ENCODE measurements at places on chromosomes 7 and 10.

DNA sequence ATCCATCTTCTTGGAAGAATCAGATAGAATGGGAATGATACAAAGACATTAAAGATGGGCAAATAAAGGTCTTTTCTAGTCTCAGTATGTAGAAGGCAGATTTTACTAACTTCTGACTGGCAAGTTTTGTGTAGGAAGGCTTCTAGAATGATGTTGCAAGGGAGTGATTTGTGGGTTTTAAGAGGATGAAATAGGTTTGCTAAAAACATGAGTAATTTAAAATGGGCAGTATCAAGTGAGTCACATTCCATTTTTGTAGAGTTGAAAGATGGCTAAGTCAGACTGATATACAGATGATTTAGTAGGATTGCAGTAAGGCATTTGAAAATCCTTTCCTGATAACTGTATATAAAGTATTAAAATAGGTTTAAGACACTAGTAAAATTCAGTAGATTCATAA, 777.4 kb downstream of the SORCS1 start:
- no peak for DNase-seq

DNA sequence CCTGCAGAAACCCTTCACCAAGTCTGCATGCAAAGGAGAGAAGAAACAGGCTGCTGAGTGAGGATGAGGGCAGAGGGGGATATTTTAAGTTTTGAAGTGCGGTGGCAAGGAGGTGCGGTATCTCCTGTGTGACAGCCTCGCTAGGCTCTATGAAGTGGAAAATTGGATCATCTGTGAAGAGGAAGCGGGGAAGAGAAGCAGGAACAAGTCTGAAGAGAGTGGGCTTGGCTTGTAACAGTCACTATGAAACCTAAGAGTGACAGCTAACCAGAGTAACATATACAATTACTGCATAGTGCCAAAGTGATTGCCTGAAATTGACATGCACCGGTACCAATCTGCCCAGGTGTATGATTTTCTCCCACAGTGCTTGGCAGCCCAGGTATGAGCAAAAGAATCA, 287.5 kb upstream of the KLF14 start:
- DNase-seq = no peak

GRCh38 chr7:3730276-3730675, 429.2 kb downstream of the SDK1 start:
- no peak for DNase-seq

DNA sequence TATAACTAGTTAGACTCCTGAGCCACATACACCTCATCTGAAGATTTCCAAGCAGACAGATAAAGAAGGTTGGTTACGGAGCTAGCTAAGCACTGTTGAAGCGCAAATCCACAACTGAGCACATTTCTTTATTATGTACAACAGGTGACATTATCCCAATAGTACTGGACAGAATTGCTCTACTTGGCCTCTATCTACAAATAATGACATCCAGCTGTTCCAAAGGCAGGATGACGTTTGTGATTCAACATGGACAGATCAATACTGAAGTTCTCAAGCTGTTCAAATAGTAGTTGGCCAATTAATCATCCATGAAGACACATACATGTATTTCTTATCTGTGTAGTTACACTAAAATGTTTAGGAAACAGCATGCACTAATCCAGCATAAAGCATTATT, 101.0 kb downstream of the UBE2H start:
- no peak for DNase-seq

GRCh38 chr7:51139796-51140195, 176.8 kb downstream of the COBL start:
- DNase-seq = no peak

- DNase-seq = no peak
Observed at GRCh38 chr7:107951172-107951787, 51.7 kb downstream of the LAMB1 start.

GRCh38 chr10:17200001-17200911, 1.2 kb downstream of the TRDMT1 start:
- DNase-seq = no peak

- no peak for DNase-seq
Observed at GRCh38 chr10:97407211-97407951, 6.2 kb upstream of the RRP12 start.

- DNase-seq = no peak
Observed at GRCh38 chr7:141464551-141464950, 86.7 kb upstream of the AGK start.

DNA sequence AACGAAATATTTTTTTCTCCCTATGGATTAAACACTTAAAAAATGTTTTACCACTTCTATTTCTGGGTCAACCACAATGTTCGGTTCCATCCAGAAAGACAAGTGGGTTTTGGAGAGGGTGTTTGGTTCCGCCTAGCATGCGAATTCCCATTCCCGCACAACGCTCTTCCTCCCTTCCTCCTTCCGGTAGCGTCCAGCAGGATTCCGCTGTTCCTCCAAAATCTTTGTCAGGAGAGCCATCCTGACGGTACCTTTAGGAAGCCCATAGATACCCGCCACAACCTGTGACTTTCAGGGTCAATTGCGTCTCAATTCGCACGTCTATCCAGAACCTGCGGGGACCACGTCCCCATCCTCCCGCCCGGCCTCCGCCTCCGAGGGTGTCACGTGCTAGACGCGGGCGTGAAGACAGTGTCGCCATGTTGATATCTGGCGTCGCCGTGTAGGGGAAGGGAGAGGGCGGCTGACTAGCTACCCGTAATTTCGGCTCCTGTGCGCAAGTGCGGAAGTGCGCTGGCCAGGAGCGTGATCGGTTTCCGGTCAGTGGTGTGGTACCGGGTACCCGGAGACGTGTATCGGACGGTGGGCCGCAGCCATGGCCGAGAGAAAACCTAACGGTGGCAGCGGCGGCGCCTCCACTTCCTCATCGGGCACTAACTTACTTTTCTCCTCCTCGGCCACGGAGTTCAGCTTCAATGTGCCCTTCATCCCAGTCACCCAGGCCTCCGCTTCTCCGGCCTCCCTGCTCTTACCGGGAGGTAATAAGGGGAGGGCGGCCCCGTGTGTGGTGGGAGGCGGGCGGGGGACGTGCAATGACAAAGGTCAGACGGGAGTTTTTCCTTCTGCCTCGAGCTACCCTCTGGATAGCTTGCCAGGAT, at the start of gene SEC23IP:
SEC23IP (plus strand) TSS at position 543 of the 878 bp plus-strand sequence; CDS start at position 596, 53 bp downstream.
- peak; percentile 67 for DNase-seq

DNA sequence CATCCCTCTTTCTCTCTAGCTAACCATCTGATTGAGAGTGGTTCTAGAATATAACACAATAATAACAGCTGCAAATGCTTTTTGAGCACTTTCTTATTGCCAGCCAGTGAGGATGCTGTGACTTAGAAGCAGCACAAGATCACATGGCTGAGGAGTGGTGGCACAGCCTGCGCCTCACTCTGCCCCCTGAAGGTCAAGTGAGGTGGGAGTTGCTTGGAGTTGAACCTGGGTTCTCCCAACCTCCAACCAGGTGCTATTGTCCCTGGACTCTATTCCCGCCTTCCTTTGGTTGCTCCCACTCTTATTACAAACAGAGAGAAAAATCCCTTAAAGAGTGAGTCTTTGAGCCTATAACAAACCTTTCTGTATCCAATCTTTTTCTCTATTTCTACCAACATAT, 280.3 kb upstream of the PODXL start:
- DNase-seq = no peak

DNA sequence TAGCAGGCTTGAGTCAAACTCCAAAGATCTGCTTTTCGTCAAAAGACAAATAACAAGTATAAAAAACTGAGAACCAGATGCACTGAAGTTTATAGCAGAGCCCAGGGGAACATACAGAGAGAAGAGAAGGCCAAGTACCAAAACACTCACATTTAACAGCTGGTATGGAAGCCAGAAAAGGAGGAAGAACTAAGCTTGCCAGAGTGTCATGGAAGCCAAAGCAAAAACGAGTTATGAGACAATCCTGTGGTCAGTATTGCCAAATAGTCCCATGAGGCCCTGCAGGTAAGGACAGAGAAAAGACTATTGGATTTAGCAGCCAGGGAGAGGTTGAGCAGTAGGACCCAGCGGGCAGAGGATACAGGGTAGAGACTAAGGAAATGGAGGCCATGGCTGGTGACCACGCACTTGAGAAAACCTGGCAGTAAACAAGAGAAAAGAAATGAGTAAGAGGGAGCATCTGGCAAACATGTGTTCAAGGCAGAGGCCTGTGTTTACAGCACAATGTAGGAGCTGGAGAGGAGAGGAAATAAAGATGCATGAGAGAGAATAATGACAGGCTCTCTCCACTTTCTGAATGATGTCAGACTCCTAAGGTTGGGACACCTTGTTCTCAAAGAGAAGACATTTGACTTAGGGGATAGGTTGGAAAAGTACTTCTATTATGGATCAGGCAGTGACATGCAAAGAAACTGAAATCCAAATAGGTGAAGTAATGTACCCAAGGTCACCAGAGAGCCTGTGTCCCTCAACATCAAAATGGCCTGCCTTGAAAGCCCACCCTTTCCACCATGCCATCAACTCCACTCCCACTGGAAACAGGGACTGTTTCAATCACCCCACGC, 9.1 kb downstream of the CREB3L2 start:
- no peak for DNase-seq

DNA sequence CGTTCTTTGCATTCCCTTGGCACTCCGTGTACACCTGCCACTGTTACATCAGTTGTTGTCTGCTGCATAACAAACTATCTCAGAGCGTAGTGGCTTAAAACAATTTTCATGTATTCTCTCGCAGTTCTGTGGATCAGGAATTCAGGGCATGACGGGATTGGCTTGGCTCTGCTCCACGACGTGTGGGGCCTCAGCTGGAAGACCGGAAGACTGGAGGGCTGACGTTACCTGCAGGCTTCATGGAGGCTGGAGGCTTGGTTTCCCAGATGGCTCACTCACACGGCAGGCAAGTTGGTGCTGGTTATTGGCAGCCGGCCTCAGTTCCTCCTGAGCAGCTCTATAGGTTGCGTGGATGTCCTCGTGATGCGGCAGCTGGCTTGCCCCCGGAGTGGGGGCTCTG, 25.5 kb downstream of the NYAP1 start:
- DNase-seq = no peak

DNA sequence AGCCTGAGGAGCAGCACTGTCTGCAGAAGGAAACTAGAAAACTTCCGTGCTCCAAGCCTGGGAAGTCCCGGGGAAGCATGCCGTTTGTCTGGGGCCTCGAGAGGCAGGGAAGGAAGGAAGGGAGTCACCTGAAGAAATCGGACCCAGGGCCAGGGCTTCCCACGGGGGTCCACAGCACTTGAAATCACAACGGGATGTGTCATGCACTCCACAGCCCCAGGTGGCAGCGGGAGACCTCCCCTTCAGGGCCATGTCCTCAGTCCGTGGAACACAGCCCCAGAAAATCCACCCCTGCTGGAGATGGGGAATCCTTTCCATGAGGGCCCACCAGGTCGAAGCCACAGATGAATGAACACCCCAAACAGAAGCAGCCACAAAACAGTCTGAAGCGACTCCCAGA, 239.5 kb downstream of the MGMT start:
- no peak for DNase-seq

- no peak for DNase-seq
Observed at GRCh38 chr10:5537684-5538083, 12.9 kb downstream of the CALML3 start.

GRCh38 chr10:625333-625696, 64.2 kb downstream of the DIP2C start:
- DNase-seq = no peak

DNA sequence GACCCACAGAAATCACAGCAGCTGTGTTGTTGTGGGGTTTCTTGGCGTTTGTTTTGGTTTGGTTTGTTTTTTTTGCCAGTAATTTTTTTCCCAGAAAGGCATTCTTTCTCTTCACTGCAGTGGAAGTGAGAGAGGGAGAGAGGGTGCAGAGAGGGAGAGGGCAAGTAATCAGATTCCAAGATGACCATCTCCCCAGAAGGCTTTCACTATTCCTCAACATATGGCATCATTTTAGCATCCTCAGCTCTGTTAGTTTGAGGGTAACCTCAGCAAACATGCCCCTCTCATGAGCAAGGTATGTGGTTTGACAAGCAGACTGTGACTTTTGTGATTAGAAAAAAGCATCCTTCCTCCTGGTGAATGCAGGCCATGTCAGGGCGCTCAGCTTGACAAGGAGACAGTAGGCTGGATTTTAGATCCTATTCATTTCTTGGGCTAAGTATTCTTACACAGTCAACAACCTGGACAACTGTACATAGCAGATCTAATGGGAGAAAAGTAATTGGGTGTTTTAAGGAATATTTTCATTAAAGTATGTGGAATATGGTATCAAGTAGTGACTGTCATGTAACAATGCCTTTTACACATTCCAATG, 86.3 kb upstream of the PIK3CG start:
- DNase-seq = no peak

DNA sequence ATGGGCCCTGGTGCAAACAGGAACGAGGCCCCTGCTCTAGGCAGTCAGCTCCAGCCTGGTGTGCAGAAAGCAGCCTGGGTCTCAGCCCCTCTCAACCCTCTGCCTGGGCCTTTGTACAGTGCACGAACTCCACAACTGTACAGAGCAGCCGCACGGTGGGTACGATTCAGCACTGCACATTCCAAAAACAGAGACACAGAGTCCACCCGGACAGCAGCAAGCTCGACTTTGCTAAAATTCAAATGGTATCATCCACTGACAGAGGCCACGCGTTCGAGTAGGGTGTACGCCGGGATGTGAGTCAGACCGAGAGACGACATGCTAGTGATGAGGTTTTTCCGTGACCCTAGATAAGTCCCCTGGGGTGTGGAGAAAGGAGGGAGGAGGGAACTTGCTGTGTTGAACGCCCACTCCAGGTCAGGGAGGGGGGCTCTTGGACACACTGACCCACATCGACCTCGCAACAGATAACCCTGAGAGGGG, 65.6 kb upstream of the PDGFA start:
- DNase-seq = no peak

DNA sequence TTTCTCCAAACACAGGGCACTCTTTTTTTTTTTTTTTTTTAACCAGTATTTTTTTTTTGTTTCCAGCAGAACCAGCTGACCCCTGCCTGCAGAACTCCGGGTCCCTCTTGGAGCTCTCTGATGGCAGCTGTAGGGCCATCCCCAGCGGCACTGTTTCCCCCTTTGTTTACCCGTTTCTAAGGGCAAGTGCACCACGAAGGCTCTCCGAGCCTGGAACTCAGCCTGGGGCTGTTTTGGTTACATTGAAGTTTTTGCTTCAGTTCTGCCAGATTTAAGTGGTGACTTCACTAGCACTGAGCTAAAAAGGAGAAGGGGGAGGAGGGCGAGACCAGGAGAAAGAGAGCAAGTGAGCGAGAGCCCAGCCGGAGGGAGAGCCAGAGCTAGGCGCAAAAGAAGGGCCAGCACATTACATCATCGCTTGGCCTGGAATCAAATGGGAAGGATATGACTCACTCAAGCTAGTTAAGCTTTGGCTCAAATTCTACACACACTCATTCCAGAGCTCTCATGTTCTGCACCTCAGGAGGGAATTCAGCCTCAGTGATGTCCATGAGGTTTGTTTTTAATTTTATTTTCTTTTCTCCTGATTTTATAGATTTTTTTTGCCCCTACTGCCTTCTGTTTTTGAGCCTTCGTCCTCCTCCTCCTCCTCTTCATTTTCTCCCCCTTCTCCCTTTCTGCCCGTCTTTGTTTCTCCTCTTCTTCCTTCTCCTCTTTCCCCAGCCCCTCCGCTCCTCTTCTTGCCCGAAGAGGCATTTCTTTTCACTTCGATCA, 272.3 kb downstream of the TRIL start:
- DNase-seq = peak; percentile 85

- DNase-seq = no peak
Observed at GRCh38 chr7:95398155-95398940, 2.2 kb upstream of the PON3 start.

GRCh38 chr10:5040010-5040673, 36.5 kb upstream of the AKR1C2 start:
- DNase-seq = no peak
